ENCODE measurements at places on chromosomes 12 and 14.

GRCh38 chr14:54727929-54728328 lies 161.0 kb downstream of the SAMD4A start:
- no peak for DNase-seq

DNA sequence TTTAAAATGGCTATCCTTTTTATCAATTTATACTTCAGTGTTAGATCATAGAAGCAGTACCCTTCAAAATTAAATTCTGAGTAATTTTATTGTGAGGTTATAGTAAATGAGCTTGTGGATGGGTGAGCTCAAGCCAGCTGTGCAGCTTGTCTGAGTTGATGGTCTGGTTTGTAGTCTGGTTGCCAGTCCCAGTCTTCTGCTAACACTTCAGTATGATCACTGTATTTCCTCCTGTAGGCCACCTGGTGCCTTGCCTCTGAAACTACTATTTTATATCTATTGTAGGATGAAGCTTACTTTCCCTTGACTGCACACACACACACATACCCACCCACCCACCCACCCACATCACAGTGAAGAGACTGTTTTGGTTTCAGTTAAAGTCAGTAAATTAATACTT lies 496.4 kb downstream of the PCNX1 start:
- DNase-seq, result no peak

- DNase-seq, result no peak
Observed at GRCh38 chr12:104598342-104599271, 141.9 kb downstream of the CHST11 start.

DNA sequence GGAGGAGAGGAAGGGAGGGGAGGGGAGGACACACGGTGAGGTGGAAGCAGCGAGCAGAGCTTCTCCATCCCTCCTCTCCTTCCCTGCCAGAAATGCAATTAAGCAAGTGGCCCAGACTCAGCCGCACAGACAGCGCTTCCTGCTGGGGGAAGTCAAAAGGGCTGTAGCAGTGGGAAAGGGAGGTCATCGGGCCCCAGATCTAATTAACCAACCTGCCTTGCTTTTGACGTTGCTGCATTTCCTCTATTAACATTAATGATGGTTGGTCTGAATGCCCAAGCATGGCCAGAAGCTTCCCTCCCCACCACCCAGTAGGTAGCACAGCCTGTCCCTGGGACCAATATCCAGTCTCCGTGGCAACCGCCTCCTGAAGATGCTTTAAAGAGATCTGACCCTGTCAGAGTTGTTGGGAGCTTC lies 4.6 kb upstream of the NGB start:
- no peak for DNase-seq

DNA sequence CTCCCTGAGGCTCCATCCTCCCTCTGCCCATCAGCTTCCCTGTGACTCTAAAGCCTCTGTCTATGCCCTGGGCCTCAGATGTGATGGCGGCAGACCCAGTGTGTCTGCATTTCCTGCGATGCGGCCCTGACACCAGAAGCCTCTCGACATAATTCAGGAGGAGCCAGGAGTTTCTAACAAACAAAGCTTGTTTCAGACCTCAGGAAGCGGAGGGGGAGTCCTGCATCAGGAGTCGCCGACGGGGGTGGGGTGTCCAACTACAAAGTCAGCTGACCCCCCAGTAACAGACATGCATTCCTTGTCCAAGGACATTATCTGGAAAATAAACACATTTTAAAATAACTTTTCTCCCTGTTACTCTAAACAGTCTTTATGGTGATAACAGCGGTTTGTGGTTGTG lies 167.5 kb downstream of the DPF3 start:
- no peak for DNase-seq

- DNase-seq, result no peak
Observed at GRCh38 chr12:92248977-92249376, 103.3 kb upstream of the BTG1 start.

DNA sequence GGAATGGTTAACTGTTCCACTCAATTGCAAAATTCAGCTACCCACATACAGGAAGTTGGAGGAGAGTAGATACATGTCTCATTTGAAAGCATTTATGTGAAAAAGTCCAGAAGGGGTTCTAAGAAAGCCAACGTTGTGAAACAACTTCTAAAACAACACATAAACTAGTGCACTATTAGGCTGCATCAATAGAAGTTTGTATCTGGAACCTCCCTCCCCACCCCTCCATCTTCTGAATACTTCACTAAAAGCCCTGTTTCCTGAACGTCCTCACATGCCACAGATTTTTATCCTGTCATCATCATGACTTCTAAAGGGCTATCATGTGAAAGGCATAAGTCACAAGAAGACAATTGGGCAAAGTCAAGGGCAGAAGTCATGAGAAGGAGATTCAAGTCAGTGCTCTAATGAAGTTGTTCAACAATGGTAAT lies 5.5 kb downstream of the KRT79 start:
- DNase-seq, result no peak

GRCh38 chr14:68688872-68689371 lies 103.9 kb downstream of the ZFP36L1 start:
- DNase-seq, result no peak

- DNase-seq, result no peak
Observed at GRCh38 chr14:29054119-29054518, 287.5 kb downstream of the FOXG1 start.

Measured in stimulated activated CD8-positive, alpha-beta memory T cell treated with anti-CD3 and anti-CD28 coated beads, Interleukin-4, amount 100 ng/mL, for 1 hour (primary cell).